Choroid plexus epithelial cell (primary cell): ENCODE measurements at places on chromosomes 7 and 10.

DNA sequence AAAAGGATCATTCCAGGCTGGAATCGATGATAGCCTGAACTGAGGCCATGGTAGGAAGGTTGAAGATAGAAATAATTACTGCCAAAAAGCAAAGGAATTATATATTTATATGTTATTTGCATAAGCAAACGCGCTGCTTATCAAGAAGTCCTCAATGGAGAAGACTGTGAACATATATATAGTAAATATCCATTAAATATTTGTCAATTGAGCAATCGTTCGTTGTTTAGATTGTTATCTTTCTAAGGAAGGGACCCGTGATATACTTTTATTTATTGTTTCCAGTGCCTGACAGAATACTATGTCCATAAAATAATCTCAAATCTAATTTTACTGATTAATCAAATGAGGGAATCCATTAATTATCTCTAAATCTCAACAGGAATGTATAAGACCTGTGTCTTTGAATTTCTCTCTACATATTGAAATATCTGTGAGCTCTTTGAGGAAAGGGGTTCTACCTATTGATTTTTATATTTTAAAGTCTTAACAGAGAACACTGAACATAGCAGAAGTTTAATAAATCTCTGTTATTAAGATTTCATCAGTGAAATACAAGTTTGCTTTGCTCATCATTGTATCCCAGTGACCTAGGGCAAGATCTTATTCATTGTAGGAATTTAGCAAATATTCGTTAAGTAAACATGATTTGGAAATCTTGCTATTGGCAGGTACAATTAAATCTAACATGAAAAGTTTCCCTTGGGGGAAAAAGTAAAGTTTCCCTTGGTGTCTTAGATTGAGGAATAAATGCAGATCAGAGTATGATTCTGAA lies 12.0 kb upstream of the HERC4 start:
- DNase-seq = no peak

DNA sequence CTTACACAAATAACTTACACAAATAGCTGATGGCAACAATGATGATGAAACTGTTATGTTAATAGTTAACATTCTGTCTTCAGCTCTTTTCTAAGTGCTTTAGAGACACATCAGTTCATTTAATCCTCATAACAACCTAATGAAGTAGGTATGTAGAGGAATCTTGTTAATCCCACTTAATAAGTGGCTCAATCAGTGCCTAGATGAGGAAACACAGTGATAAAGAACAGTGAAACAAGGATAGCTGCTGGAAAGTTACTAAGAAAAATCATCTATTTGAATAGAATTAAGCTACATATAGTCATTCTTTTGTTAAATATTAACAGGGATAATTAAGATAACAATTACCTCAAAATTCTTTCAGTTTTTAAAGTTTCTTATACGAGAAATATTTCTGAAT lies 487.6 kb downstream of the ARL4A start:
- no peak for DNase-seq

DNA sequence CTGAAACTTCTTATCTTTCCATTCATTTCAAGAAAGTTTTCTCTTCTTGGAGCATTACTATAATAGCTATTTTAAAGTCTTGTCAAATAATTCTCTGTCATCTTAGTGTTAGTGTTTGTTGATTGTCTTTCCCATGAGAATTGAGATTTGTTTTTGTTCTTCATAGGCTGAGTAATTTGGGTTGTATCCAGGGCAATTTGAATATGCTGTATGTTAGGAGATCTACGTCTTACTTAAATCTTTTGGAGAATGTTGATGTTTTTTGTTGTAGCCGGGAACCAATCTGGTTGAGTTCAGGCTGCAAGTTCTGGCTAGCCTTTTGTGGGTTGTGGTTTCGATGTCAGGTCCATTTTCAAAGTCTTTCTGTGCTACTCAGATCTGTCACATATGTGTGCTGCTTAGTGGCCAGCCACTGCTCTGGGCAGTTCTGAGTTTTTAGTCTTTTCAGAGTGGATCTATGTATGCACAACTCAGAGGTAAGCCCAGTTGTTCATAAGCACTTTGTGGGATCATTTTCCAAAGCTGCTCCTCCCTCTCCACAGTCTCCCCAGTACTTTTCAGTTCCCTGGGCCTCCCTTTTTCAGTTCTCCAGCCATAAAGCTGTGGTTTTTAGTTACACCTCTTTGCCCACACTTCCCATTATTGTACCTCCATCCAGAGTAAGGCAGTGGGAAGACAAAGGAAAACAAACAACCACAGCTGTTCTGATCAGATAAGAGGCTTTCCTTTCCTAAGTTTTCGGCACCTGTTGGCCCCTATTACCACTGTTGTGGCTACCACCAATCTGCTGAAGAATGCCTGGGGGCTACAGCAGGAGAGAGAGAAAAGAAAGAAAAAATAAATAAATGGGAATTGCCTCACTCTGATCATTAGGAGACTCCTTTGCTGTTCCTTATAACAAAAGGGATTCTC lies 4.7 kb upstream of the CCNJ start:
- DNase-seq = no peak

DNA sequence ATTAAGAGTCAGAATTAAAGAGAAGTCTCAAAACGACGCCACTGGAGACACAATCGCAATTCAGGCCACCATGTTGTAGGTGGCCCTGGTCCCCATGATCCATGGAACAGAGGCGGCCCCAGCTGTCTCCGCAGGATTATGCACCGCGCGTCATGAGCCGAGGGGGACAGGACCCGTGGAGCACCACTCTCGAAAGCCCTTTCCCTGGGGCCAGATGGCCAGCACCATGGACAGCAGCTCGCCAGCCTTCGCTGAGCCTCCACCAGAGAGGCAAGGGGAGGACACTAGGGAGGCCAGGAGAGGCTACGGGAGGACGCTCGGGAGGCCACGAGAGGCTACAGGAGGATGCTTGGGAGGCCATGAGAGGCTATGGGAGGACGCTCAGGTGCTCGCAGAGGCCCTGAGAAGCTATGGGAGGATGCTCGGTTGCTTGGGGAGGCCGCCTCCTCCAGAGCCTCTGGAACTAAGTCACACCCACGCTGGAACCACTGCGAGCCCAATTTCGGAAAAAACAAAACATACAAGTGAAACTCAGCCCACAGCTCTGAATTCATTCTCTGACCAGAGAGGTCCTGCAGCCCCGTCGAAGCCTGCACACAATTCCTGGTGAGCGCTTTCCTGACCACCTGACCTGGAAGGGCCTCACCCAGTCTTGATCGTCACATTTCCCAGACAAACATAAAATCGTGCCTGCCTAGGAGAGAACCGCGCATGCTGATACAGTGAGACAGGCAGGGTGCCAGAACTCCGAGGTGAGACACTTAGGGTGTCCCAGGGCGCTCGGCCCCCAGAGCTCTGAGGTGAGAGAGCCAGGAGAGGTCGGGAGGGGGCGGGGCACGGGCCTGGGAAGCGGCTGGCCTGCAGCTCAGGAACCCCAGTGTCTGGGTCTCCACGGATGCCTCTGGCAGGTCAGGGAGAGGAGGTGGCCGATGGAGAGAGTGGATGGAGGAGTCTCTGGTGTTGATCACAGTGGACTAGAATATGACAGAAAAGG lies 224.4 kb downstream of the PTPRN2 start:
- DNase-seq = no peak

DNA sequence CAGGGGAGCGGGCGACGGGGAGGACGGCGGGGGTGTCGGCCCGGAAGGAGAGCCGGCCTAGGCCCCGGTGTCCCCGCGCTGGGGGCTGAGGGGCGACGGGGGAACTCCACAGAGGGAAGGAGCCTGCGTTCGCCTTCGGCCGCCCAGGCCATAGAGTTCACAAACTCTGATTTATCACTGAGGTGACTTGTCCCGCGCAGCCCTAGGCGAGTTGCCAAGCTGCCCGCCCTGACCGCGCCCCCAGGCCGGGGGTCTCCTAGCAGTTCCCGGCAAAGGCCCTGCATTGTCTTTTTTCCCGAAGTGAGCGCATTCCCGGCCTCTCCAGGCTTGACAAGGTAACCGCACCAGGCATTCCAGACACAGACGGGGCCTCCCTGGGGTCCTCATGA lies 2.9 kb upstream of the NKX6-2 start:
- no peak for DNase-seq

- DNase-seq = peak; percentile 73
Observed at GRCh38 chr7:139958599-139959284, 104.0 kb downstream of the PARP12 start.

DNA sequence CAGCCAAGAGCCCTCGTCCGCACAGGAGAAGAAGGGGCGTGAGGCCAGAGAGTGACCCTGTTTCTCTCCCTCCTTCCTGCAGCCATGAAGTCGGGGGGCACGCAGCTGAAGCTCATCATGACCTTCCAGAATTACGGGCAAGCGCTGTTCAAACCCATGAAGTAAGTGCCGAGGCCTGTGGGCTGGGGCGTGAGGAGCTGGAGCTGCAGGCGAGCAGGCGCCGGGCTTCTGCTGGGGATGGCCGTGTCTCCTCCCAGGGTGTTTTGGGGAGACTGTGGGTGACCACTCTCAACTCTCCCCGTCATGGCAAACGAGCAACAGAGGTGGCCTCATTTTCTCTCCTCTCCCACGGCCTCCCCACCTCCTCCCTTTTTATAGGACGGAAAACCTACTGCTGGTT lies 16.4 kb downstream of the FAM20C start:
- no peak for DNase-seq

- no peak for DNase-seq
Observed at GRCh38 chr10:7189909-7190308, 220.9 kb downstream of the SFMBT2 start.

GRCh38 chr7:154769527-154769926 lies 233.4 kb downstream of the PAXIP1 start:
- DNase-seq = no peak
